GM20000 (cell line): ENCODE measurements at places on chromosomes 6 and 20.

DNA sequence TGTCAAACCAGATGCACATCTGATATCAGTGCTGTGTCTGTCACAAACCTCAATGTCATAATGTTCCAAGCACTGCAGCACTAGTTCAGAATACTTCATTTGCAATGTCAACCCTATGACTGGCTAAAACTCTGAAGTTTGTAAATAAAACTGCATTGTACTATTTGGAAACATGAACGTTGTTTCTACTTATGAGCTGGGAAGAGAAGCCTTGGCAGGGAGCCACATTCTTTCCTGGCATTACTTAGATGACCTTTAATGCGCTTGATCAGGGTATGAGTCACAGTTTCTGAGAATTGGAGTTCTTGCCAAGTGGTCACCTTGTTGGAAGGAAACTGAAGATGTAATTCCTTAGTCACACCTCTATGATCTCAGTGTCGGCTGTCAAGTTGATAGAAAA, 664.8 kb upstream of the MMS22L start:
- DNase-seq: no peak

- DNase-seq: no peak
Measured at GRCh38 chr6:86825436-86825835, 111.9 kb upstream of the HTR1E start.

DNA sequence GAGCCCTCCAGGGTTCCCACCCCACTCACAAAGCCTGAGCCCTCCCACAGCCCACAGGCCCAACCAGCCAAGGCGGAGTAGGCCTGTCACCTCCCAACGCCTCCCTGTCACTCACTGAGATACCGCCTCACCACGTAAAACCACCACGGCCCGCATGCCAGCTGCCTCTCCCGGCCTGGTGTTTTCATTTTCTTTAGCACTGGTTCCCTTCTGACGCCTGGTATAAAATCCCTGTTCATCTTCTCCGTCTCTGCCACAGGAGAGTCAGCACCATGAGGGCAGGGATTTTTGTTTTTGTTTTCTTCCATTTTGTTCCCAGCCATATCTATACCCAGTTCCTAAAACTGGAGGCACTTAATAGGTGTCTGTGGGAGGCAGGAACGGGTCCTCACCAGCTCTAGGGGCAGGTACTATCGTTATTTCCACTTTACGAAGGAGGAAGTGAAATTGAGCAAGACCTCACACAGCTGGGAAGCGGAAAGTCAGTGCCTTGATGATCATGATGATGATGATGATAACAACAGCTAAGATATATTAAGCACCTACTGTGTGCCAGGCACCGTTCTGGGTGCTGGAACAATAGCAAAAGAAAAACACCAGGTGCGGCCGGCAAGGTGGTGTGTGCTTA, 58.6 kb downstream of the SNAI1 start:
- DNase-seq: peak; percentile 55

- no peak for DNase-seq
Measured at GRCh38 chr6:164101859-164102258, 687.3 kb downstream of the QKI start.

DNA sequence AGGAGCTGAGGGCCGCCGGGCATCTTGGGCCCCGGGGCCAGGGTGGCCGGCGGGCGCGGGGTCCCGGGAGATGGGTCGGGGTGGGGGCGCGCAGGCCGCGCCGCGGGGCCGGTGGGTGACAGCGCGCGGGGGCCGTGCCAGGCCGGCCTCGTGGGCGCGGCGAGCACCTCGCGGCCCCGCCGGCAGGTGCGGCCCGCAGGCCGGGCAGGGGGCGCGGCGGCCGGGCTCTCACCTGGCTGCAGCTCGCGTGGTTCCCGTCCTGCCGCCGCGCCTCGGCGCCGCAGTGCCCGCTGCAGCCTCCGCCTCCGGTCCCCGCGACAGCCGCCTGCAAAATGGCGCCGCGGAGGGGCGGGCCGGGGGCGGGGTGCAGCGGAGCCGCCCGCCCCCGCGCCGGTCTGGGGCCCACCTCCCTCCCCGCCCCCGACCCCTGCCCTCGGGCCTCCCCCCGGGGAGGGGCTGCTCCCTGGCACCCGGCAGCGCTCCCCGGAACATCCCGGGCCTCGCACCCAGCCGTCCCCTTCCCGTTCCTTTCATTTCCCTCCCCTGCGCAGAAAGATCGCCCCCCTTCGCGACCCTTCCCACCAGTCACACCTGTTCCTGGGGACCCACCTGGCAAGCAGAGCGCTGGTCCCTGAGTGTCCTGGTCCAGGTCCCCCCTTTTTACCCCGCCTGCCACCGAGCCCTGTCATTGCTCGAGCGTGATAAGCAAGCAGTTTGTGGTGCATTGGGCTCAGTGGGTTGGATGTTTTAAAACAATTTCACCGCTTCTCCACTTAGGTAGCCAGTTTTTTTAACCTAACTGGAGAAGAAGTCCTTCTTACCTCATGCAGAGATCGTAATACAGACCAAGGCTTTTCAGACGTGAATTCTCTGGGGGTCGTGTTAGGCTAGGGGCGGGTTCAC, at the start of gene SLC23A2:
SLC23A2 (minus strand) TSS at position 337 of the 903 bp plus-strand sequence. CDS start 68,948 bp downstream, outside the sequence.
- peak; percentile 89 for DNase-seq

DNA sequence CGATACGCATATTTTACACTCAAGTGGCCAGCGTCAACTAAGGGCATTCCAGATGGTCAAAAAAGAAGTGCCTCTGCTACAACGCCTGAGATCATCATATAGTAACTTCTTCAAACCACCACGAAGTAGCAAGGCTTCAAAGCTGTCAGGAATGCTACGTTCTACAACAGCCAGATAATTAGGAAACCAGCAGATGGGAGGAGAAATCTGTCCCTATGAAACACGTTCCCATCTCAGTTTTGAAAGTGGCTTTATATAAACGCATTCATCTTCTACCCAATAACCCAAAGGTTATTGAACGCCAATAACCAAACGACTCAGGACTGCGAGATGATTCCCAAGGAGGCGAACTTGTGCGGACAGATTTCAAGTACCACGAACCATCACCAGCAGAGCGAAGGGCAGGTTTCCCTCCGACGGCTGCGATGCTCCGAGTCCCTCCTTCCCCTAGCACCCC, 1.2 kb downstream of the ABHD12 start:
- DNase-seq: no peak

GRCh38 chr6:54185885-54186284, 74.6 kb downstream of the MLIP start:
- DNase-seq: no peak

DNA sequence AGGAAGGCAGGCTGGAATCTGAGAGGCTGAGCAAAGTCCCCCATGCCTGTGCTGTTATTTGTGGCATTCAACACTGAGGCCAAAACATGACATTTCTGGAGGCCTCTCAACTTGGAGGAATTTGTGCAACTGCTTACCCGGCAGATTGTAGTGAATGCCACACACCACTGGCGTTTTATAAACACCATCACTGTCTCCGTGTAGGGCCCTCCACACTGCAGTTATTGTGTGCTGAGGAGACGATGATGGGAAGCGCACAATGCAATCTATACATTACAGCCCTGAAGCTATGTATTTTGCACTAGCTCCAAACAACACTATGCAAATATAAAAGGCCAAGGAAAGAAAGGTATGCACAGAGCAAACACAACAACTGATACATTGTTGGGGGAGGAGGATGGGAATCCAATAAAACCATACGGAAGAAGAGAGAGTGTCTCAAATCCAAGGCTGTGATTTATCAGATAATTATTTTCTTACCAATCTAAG, 106.5 kb downstream of the SMLR1 start:
- no peak for DNase-seq

GRCh38 chr20:18394363-18394762, 72.5 kb downstream of the DZANK1 start:
- no peak for DNase-seq

GRCh38 chr6:116221067-116221466, 32.8 kb downstream of the TSPYL4 start:
- DNase-seq: no peak

DNA sequence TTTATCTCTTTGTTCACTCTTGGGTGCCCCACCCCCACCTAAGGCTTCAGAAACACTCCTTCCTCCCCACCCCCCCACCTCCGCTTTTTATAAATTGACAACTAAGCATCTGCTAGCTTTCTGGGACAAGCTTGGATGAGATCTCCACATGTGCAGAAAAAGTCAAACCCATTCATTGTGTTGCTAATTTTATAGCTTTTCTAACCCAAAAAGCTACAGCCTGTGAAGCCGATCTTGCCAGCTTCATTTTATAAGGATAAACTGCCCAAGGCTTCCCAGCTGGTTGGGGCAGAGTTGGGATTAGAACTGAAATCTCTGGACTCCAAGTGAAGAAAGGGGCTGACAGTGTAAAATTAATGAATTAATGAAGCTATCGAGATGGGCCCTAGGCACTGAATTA, 24.1 kb downstream of the BPIFB4 start:
- DNase-seq: no peak

DNA sequence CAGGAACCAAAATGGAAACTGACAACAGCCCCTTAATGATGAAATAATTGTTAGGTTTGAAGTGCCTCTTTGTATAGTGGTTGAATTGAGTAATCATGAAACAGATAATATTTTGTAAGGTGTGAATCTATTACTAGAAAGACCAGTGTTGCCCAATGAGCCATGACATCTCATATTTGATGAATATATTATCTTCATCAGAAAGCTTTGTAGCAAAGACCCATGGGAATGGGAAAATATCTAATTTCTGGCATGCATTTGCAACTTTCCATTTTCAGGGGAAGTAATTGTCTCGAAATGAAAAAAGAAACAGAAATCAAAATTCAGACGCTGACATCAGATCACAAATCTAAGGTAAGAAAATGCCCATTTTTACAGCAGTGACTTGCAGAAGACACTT, 57.3 kb upstream of the LAMP5 start:
- DNase-seq: no peak

GRCh38 chr6:54776891-54777290, 69.7 kb upstream of the FAM83B start:
- no peak for DNase-seq

DNA sequence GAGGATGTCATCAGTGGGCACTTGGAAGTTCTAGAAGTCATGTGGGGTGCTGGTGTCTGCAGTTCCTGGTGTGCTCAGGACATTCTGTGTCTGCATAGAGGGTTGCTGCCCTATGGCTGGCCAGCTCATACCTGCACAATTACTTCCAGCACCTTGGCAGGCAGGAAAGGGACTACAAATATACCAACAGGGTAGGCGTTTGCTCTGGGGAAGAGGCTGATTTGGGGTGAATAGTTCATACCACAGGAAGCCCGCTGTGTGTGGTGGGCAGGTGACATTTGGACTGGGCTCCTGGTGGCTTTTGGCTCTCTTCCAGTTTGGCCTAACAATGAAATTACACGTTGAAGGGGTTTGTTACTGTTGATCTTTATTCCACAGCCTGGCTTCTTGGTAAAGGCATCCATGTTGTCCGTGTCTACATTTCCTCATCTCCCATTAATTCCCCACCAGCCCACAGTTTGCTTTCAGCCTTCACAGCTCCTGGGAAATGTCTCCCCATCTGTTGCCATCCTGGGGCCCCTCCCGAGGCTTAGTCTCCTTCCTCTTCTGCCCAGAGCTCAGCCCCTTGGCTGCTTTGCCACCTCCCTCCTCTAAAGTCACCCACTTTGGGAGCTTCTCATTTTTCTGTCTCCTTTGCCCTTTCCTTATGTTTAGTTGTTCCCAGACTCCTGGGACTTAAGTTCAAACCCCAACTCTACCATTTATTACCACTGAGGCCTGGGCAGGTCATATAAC, 88.1 kb downstream of the RSPH3 start:
- peak; percentile 40 for DNase-seq

- DNase-seq: no peak
Measured at GRCh38 chr20:35988910-35989463, 20.6 kb downstream of the CNBD2 start.

DNA sequence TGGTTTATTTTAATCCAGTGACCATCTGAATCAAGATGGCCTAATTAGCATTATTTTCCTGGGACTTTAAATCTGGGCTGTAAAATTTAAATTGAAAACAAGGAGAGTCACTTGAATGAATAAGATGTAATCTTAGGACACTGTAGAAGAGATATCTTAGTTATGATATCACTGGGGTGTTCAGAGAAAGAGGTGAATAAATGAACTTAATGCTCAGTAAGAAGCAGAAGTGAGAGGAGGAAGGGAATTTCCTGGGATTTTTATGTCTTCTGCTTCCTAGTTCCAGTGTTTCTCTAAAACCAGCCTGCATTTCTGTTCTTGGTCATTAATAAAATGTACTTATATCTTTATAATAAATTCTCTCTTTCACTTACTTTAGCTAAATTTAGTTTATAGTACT, 136.8 kb upstream of the PTPRK start:
- peak; percentile 2 for DNase-seq

DNA sequence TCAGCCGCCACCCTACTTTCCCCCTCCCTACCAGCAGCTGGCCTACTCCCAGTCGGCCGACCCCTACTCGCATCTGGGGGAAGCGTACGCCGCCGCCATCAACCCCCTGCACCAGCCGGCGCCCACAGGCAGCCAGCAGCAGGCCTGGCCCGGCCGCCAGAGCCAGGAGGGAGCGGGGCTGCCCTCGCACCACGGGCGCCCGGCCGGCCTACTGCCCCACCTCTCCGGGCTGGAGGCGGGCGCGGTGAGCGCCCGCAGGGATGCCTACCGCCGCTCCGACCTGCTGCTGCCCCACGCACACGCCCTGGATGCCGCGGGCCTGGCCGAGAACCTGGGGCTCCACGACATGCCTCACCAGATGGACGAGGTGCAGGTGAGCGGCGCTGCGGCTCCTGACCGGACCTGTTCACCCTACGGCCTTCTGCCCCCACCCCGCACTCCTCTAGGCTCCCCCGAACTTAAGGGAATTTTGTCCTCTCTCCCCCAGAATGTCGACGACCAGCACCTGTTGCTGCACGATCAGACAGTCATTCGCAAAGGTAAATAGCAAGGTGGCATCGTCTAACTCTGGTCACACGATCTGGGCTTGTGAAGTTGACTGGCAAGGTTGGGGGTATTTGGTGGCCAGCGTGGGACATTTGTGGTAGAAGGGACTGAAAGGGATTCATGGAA, 2.3 kb downstream of the TFAP2C start:
- DNase-seq: no peak

DNA sequence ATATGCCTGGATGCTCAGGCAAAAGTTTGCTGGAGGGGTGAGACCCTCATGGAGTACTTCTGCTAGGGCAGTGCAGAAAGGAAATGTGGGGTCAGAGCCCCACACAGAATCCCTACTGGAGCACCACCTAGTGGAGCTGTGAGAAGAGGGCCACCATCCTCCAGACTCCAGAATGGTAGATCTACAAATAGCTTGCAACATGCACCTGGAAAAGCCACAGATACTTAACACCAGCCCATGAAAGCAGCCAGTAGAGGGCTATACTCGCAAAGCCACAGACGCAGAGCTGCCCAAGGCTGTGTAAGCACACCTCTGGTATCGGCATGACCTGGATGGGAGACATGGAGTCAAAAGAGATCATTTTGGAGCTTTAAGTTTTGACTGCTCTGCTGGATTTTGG, 60.7 kb upstream of the GJE1 start:
- no peak for DNase-seq

- no peak for DNase-seq
Measured at GRCh38 chr6:156457601-156458000, 319.6 kb upstream of the ARID1B start.

- DNase-seq: no peak
Measured at GRCh38 chr6:84553527-84553926, 210.9 kb downstream of the TBX18 start.
